Chondrocyte (in vitro differentiated cells): ENCODE measurements at places on chromosomes 4 and X. TPM values are rescaled to one million over a fixed set of nuclear protein-coding genes. Genes with fewer than 3 reads are reported as not detected.

GRCh38 chr4:109295081-109295480 is 7.4 kb downstream of the COL25A1 start:
- no peak overlapping the region for H3K27ac ChIP-seq
- DNase-seq, result no peak
- H3K4me3 ChIP-seq, result no peak overlapping the region
- H3K36me3 ChIP-seq, result no peaks in the 10 kb centered on the region
- no peaks in the 10 kb centered on the region for H3K4me1 ChIP-seq

- H3K27ac ChIP-seq, result no peak overlapping the region
- peaks cover 56% of the 10 kb centered on the region for H3K27me3 ChIP-seq
Observed at GRCh38 chr4:46393606-46394005, 3.7 kb upstream of the GABRA2 start.

DNA sequence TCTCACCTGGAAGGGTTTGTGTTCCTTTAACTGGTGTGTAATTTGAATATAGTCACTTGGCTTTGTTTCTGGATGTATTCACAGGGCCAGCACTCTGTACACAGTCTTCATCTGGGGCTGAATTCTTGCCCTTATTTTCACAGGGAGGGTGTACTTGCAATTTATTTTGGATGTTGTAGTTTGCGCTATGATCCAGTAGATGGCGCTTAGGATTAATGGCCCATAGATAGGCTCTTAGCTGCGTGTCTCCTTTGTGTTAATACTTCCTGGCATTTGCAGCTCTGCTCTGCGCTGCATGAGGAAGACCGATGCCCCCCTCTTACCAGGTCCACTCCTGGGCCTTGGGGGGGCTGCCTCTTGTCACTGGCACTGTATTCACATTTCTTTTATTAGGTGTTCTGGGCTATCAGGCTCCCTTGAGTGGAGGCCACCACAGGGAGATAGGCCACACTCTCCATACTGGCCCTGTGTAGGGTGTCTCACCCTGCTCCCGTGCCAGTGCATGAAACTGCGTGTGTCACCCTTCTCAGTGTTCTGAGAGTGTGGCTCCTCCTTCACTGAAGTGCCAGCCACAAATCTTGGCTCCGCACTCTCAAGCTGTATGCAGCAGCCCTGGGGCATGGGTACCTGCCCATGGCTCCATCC is 562.2 kb downstream of the ZIC3 start:
- H3K36me3 ChIP-seq, result no peaks in the 10 kb centered on the region
- no peak overlapping the region for H3K27ac ChIP-seq
- H3K27me3 ChIP-seq, result no peaks in the 10 kb centered on the region
- no peak for DNase-seq

DNA sequence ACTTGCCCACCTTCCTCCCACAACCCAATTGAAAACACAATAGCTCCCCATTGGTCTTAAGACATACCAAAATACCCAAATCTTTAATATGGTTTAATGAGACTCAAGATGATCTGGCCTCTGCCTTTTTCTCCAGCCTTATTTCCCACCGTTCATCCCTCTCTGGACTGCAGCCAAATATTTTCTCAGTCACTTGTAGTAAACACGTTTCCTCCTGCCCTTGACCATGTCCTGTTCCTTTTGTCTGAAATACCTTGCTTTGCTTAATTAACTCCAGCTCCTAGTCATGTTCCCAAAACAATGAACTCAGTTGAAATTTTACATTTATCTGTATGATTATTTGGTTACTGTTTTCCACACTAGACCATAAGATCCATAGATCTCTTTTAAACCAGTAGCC is 8.4 kb upstream of the NUP54 start:
- no peak overlapping the region for H3K27ac ChIP-seq
- no peaks in the 10 kb centered on the region for H3K27me3 ChIP-seq
- DNase-seq, result no peak

Gene POU4F2
- total RNA-seq, result not detected in 3 replicates

- peak overlapping the region; percentile 52 for H3K27ac ChIP-seq
- H3K4me1 ChIP-seq, result peaks cover 14% of the 10 kb centered on the region
- DNase-seq, result no peak
- no peak overlapping the region for H3K4me3 ChIP-seq
- H3K36me3 ChIP-seq, result no peaks in the 10 kb centered on the region
Observed at GRCh38 chrX:56765811-56766553, 36.9 kb downstream of the NBDY start.
